CD8-positive, alpha-beta T cell (primary cell): ENCODE measurements at places on chromosomes 2 and 18.
A peak's percentile ranks its signal among the peaks of the same experiment; 100 is the strongest.

- no peak for DNase-seq
These were observed 160.9 kb downstream of the BAZ2B start for GRCh38 chr2:159455330-159455918.

GRCh38 chr2:197179744-197180498 lies 130.7 kb downstream of the ANKRD44 start:
- DNase-seq: no peak

DNA sequence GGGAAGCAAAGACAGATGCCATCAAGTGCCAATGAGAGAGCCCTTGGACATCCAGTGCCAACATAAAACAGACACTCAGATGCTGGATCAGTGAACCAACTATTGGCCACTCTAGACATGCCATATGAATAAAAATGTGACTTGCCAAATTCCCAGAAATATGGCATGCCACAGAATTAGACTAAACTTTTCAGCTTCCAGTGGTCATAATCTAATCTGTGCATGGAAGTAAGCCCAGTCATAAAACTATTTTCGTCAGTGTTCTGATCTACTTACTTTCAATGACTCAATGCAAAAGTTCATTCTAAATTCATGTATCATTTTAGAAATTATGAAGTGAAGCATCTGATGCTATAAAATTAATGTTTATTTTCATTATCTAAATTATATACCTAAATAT lies 1506.2 kb upstream of the NXPH2 start:
- no peak for DNase-seq

DNA sequence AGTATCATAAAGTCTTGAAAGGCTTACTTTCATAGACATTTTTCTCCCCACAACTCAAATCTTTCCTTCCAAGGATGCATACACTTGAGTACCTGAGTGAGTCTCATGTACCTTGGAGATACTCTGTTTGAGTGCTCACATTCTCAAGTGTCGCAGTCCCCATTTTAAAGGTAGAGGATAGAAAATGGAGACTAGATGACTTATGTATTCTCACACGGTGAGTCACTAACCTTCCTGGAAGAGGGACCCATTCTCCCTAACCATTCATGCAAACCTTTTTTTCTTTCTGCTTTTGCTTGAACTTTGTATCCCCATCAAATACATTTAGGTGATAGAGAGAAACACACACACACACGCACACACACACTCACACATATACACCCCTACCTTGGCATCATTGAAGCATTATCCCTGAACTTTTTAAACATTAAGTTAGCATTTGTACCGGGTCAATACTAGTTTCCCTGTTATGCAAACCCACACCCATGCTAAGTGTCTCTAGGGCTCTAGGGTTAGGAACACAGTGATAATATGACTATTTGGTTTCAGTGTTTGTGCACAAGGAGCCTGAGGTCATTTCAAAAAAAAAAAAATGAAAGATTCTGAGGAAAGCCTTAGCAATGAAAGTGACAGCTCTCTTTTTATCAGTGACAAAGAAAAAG lies 236.2 kb downstream of the IKZF2 start:
- no peak for DNase-seq

DNA sequence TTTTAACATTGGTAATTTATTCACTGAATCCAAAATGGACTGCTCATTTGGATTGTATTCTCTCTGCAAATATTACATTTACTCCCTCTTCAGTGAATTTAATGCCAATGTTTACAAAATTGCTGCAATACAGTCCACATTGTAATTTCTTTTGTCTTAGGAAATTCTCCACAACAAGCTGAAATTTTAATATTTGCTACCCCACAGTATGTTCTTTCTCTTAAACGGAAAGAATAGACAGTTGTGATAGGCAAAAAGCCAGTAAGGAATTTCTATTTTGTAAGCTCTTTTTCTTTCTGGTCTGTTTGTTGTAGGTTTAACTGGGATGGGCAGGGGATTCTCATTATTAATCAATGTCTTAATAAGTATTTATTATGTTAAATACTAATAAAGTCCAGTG lies 92.0 kb downstream of the CSRNP3 start:
- DNase-seq: no peak

- DNase-seq: no peak
These were observed 41.0 kb downstream of the CDKL4 start for GRCh38 chr2:39202639-39203369.

GRCh38 chr2:36468463-36469105 lies 113.0 kb downstream of the CRIM1 start:
- DNase-seq: no peak

- peak; percentile 61 for DNase-seq
These were observed 580 bp downstream of the NEDD4L start for GRCh38 chr18:58044370-58045241.

DNA sequence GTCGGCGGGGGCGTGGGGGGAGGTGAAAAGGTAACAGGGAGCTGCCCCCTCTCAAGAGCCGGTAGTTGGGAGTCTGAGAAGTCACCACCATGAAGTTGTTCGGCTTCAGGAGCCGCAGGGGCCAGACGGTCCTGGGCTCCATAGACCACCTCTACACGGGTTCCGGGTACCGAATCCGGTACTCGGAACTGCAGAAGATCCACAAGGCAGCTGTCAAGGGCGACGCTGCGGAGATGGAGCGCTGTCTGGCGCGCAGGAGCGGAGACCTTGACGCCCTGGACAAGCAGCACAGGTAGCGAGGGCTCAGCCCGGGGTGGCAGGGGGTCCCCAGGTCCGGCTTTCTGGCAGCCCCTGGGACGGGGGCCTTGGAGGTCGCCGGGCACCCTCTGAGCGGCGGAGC lies 47.1 kb upstream of the ZNF519 start:
- no peak for DNase-seq

DNA sequence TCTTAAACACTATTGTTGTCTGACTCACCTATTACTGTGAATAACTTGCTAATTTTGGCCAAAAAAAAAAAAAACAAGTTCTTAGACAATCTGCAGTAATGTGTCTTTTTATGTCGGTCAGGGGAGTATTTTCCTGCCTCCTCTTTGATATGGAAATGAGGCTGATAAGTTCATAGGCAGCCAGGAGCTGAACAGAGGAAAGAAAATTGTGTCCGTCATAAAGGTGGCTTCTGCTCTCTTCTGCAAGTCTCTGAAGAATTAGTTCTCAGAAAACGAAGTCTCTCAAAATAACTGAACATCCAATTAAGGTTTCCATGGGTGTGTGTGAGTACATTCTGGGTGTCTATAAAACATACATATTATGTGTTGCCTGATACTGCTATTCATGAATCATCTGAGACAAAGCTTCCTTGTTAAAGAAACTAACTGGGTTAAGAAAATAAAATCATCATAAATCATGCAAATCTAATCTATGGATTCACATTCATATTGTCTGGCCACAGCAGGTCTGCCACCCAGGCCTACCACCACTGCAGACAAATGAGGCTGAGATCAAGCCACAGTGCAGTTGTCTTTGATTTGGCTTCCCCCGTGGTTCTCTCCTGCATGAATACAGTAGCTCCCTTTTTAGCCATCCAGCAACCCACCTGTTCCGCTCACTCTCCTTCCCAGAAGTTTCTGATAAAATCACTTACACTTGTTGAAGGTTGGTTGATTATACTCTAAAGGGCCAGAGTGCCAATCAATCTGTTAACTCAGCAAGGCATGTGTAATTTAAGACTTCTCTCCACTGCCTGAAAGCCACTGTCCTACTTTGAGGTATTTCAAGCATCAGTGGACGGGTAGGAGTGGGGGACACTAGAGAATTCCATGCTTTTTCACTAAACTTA lies 19.4 kb upstream of the SP5 start:
- DNase-seq: no peak

DNA sequence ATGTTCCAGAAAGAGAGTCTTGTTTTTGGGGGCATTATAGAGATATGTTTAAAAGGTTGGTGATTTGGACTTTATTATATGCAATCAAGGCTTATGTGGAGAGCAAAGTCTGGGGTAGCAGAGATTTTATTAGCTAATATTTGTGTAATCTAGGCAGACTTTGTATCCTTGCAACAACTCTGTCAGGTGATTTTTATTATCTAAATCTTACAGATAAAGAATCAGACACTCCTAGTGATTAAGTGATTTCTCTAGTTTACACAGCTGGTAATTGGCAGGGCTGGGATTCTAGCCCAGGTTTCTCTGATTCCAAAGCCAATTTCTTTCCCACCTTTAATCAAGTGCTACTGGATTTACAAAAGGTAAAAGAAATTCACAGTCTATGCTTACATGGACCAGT lies 33.3 kb upstream of the NCK2 start:
- DNase-seq: no peak

GRCh38 chr2:212489719-212490346 lies 48.8 kb downstream of the ERBB4 start:
- no peak for DNase-seq

DNA sequence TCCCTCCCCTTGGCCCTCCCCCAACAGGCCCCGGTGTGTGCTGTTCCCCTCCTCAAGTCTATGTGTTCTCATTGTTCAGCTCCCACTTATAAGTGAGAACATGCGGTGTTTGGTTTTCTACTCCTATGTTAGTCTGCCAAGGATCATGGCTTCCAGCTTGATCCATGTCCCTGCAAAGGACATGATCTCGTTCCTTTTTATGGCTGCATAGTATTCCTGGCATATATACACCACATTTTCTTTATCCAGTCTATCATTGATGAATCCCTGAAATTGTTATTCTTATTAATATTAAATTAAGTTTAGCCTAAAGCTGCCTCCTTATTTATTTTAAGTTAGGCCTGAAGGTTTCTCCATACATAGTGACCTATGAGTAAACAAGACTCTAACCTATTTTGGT lies 18.8 kb upstream of the RAB31 start:
- no peak for DNase-seq

- DNase-seq: no peak
These were observed 136.4 kb downstream of the TPGS2 start for GRCh38 chr18:36692371-36692770.

DNA sequence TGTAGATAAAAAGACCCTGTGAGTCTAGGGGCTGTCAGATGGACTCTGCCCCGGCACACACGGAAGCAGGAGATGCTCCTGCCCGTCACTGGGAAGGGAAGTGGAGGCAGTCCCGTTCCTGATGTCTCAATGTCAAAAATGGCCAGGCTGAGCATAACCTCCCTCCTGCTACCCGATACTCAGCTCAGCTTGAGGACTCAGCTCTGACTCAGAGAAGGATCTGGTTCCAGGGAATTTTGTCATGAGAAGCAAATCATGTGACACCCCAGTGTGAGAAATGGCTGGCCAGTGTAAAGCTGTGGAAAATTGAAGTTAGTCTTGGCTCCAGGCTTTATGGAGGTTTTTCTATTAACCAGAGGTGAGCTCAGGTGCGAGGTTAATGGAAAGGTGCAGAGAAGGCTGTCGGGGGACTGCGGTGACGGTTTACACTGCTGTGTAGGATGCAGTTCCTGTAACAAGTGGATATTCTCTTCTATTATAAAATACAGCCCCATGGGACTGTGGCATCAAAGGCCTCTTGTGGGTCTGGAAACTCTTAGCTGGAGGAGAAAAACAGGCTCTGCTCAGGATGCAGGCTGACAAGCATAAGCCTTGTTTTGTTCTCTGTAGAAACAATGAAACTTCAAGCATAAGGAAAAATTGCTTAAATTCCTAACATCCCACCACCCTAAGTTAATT lies 24.7 kb upstream of the AGAP1 start:
- no peak for DNase-seq

DNA sequence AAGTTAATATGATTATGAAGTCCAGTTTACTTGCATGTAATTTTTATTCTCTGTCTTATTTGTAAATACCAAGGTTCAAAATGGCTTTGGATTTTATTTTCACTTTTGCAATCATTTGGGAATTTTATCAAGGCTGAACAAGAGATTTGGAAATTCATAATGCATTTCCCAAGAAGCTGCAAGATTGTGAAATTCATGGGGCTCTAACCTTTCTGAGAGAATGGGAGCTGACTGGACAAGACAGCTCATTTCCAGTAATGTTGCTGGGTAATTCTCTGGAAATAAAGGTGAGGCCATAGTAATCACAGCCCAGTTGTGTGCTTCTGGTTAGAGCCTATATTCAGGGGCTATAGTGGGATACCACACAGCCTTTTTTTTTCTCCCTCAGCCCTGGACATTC lies 21.5 kb upstream of the NABP1 start:
- DNase-seq: no peak

DNA sequence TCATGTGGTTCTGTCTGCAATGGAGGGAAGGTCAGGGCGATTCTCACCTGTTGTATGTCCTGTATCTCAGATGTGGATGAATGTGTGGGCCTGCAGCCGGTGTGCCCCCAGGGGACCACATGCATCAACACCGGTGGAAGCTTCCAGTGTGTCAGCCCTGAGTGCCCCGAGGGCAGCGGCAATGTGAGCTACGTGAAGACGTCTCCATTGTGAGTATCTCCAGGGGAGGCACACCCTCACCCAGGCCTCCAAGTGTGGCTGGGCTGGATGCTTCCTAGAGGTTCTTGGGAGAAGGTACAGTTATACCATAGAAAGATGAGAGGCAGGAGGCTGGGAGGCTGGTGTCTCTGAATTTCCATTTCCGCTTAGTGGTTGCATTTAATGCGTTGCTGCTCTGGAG lies 46.9 kb downstream of the FBLN7 start:
- no peak for DNase-seq

DNA sequence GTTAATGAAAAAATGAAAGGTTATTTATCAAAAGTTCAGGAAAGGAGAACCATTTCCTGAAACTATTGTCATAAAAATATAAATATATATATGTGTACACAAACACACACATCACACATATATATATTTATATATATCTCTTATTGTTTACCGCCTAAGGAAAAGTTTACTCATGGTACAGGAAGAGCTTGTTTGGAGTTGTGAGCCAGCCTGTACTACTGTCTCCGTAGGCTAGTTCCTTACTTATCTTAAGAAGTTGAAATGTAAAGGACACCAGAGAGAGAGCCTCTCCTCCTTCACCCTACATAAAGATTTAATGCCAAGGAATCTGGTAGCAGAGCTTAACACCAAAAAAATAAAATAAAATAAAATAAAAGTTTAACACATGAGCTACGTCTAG lies 19.6 kb downstream of the DSC1 start:
- no peak for DNase-seq

DNA sequence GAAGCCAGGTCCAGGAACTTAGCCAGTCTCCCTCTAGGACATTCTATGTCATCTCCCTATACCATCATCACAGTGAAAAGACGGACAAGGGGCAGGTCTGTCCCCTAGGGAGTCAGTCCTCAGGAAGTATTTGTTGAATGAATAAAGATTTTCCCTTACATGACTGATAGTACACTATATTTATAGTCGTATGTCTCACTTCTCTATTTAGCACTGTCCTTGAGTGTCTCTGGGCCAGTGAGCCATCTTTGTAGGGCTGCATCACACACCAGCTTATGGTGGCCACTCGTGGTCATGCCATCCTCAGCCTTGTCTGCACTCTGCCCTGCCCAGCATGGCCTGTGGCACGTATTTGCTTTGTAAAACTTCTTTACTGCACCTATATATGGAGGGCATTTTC lies 25.8 kb downstream of the PTPN18 start:
- DNase-seq: no peak
